ENCODE measurements at places on chromosomes 7 and 10.

DNA sequence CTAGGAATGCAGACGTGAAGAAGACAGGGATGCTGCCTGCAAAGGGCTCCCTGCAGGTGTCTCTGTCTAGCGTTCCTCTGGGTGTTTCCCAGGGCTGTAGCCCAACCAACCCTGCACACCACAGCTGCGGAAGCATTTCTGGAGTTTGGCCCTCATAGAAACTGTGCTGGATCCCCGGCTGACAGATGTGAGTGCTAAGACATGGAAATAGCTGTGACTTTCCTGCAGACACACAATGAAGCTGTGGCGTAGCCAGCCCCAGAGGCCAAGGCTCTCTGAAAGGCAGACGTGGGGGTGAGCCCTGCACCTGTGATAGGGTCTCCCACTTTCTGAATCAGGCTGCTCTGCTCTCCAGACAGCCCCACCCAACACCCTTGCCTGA lies 44.8 kb downstream of the ADCYAP1R1 start:
- no peak for DNase-seq

DNA sequence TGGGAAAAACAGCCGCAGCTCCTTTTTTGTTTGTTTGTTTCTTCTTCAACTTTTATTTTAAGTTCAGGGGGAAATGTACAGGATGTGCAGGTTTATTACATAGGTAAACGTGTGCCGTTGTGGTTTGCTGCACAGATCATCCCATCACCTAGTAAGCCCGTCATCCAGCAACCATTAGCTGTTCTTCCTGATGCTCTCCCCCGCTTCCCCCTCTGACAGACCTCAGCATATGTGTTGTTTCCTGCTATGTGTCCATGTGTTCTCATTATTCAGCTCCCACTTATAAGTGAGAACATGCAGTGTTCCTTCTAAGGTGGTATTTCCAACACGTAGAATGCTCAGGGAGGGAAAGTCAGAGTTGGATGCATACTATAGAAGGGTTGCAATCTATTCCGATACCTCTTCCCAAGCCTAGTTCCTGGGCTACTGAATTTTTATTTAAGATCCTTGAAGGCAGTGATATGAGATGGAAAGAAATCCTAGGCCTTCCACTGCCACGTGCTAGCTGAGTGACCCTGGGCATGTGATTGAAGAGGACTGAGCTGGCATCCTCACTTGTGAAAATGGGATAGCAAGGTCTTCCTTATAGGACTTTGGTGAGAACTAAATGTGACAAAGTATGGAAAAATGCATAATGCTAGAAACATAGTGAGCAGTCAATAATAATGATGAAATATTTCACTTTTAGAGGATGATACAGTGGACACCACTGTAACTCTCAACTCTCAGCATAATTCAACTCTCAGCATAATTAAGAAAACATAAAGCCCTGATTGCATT lies 278.5 kb downstream of the REEP3 start:
- DNase-seq, result no peak

- DNase-seq, result no peak
Measured at GRCh38 chr7:93920496-93921182, 896 bp upstream of the GNG11 start.

GRCh38 chr7:135204341-135204749 lies 7.0 kb downstream of the WDR91 start:
- peak; percentile 78 for DNase-seq

DNA sequence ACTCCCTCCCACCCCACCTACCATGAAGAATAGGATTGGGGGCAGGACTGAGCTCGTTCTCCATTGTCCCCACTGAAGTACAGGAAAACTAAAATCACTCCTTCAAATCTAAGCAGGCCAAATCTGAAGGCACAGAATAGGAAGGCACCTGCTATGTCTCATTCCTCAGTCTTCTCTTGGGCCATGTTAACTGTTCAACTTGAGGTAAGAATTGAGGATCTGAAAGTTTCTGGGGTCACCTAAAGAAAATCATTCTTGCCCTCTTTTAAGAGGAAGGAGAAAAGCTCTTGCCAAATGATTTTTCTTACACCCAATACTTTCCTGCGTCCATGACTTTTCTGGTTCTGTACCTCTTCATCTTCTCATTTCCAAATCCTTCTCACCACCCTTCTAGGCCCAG lies 4.9 kb downstream of the CPN1 start:
- no peak for DNase-seq

- DNase-seq, result no peak
Measured at GRCh38 chr10:130353928-130354572, 217.9 kb downstream of the GLRX3 start.

GRCh38 chr10:43386549-43386948 lies 15.1 kb downstream of the FXYD4 start:
- no peak for DNase-seq

- DNase-seq, result no peak
Measured at GRCh38 chr7:26534649-26535482, 243.2 kb downstream of the SNX10 start.

DNA sequence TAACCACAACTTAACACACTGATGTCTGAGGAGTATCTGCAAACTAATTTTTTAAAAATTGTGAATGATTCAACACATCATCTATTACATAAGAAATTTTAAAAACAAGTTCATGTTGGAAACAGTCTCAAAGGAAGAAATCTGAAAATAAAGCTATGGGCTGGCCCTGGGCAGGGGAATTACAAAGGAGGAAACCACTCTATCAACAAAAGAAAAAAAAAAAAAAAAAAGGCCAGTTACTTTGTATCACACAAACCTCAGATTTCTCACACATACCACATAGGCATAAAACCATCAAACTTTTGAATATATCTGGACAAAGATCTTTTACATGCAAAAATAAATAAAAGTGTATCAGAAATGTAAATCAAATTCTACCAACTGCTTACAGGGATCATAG lies 20.8 kb downstream of the TIAL1 start:
- no peak for DNase-seq

DNA sequence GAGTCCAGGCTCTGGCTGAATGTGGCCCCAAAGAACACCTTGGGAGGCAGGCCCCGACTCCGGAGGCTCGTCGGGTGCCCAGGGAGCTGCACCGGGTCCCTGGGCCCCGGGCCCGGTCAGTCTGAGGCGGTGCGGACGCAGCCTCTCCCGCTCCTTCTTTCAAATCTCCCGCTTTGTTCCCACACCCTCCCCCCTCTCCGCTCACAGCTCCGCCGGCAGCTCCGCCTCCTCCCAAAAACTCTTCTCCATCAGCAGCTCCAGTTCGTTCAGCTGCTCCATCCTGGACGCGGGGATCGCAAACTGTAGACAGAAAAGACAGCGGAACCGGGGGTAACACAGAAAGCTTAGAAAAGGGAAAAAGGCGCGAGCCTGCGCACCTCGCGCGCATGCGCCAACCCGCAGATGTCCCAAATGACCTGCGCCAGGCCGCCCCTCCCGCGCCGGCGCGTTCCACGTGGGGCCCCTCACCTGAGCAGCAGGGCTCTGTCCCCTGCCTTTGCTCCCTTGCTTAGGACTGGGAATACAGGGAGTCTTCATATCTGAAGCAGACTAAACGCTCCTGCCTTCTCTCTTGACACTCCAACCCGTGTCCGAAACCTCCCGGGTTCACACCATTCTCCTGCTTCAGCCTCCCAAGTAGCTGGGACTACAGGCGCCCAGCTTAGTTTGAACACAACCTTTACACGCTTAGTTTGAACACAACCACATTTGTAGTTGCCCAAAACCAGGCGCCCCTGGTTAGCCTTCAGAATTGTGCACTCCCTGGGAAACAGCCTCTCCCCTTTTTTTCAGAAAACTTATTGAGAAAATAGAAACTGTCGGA lies at the start of gene DNA2:
DNA2 (minus strand) TSS at position 388 of the 823 bp plus-strand sequence; CDS start at position 279, 109 bp downstream.
- peak; percentile 80 for DNase-seq

DNA sequence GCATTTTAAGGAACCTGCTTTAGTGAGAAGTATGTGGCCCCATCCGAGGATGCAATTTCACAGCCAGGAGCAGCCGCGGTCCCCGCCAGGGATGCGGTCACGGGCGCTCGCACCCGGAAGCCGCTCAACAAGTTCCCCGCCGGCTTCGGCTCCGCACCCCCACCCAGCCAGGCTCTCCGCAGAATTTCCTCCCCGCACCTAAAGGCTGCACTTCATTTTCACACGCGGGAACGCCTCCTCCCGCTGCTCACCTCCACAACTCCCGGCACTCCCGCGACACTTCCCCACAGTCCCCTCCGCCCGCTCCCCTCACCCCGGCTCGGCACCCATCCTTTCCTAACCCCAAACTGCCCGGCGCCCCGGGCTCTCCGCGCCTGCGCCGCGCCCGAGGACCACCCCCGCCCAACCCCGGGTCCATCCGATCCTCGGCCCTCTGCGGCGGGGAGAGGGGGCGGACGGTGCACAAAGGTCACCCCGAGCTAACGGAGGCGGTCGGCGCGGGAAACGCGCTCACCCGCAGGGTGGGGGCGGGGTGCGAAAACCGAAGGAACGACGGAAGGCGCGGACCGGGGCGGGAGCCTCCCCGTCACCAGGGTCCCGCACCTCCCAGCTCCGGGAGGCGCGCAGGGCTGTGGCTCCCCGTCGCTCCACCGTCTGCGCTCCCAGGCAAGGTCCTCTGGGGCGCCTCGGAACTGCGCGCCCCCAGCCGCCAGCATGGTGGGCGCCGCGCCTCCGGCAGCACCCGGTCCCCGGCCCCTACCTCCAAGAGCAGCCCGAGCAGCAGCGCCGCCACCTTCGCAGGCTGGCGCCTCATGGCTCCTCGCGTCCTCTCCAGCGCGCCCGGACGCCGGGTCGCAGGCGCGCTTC lies 558 bp downstream of the VOPP1 start:
- peak; percentile 57 for DNase-seq

GRCh38 chr10:86798611-86799010 lies 42.2 kb downstream of the BMPR1A start:
- DNase-seq, result no peak

DNA sequence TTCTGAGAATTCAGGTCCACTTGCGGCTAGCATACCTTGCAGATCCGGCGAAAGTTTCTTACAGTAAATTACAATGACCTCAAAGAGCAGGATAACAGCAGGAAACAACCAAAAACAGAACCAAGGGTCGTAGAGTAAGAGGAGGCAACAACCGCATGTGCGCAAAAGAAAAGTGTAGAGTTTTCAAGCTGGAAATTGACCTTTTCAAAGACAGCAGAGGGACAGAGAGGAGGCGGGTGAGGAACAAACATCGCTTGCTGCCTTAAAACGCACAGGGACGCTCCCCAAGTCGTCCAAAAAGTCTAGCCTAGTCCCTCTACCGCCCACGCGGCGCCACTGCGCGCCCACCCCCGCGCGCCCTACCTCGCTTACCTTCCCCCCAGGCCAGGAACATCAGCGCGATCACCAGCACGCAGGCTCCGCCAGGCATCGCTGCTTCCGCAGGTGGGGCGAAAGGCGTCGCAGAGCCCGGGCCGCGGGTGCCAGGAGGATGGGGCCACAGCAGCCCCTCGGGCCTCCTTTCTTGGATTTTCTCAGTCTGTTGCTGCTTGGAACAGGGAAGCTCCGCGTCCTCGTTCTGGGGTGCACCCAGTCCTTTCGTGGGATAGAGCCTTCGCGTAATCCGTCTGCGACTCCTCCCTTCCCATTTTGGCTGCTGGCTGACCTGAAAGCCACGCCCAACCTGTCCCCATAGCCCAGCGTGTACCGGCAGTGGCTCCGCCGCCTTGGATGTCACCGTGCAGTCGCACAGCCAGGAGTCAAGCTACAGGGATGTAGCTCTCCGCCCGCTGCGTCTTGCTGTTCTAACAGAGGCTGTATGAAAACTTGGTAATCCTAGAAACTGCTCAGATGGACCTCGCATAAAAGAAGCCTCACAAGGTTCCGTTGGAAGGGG lies at the start of gene VWDE:
VWDE (minus strand) TSS at position 579 of the 895 bp plus-strand sequence; CDS start at position 430, 149 bp downstream.
- peak; percentile 90 for DNase-seq

DNA sequence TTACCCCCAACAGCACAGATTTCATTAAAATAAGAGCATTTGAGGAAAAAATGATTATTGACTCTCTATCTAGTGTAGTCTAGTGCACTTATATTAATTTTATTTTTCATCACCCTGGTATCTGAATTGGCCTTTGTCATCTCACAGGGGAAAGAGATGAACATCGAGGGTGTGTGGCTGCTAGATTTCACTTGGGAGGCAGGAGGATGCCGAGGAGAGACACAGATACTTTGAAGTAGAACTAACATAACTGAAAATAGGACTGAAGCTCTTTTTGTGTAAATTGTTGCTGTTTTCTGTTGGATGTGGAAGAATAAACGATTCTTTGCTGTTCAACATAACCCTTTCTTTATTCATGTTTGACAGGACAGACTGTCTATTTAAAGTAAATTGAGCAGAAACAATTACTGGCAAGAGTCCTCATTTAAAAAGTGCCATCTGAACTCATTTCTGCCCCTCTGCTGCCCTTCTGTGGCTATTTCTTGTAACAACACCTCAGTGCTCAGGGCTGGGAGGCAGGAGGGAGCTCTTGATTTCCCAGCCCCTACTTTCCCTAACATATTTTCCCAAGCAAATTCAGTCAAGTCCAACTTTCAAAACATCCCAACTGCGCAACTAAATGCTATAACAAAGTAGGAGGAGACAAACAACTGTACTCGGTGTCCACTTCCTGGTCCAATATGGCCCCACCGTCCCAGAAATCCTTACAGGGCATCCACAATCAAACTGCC lies 15.6 kb downstream of the LYZL1 start:
- peak; percentile 81 for DNase-seq

DNA sequence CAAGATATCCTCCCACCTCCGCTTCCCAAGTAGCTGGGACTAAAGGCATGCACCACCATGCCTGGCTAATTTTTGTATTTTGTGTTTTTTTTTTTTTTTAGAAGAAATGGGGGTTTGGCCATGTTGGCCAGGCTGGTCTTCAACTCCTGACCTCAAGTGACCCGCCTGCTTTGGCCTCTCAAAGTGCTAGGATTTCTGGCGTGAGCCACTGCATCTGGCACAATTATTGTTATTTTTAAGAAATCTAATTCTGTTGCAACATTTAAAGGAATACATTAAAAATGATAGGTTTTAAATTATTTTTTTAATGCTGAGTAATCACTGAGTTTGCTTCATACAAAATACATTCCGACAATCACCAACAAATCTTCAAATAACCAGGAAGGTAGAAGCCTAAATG lies 178.1 kb upstream of the SEMA3E start:
- no peak for DNase-seq
